ENCODE measurements at places on chromosomes 2 and 18.

GRCh38 chr18:46720521-46720920, 36.3 kb downstream of the ST8SIA5 start:
- no peak for DNase-seq

DNA sequence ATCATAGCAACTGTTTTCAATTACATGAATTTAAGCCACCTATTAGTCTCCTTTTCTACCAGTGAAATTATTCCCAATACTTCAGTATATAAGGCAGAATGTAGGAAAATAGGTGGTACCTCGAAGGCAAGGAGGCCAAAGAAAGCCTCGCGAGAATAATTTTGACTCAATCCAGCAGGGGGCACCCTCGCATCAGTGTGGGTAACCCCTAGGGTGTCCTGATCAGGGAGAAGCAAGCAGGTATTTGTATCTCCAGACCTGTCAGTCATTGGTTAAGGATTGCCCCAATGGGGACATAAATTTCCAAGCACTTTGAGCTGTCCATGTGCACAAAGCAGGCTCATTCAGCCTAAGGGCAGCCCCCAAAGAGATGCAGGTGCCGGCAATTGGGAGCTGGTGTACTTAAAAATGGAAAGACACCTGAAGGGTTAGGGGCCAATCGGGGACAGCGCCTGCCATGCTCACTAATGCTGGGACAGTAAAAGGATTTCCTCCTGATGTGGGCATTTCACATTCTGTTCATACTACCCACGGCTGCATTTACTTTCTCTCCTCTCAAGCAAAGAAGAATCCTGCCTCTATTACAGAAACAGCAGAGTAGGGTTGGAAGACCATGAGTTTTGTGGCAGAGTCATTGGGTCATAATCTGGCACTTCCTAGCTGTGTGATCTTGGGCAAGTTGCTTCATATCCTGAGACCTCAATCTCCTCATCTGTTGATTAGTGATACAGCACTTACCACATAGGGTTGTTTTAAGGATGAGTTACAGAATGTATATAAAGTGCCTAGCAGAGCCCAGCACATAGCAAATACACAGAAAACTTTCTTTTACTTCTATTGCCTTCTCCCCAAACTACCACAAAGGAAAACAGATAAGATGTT, 136.1 kb downstream of the ICOS start:
- no peak for DNase-seq

DNA sequence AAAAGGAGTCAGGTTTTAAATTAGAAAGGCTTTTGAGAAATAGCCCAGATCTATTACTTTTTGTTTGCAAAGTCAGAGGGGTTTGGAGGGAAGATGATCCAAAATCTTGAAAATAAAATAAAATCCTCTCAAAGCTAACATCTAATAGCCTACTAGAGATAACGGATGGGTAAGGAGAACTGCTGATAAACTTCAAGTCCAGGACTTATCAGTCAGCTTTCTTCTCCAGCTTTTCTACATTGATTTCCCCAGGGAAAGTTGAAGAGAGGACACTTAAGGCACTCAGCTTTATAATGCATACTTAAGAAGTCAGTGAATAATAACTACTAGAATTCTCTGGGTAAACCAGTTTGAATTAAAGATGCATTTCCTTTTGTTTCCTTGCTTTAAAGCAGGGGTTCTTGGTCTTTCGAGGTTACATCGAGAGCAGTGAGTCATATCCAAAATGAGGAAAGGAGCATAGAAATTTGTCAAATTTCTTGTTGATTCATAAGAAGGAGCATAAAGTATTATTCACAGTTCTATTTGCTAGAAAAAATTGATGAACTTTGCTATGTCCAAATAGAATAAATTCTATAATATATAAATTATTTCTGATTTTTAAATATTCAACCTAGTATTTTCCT, 43.2 kb upstream of the ITPRID2 start:
- peak; percentile 59 for DNase-seq

DNA sequence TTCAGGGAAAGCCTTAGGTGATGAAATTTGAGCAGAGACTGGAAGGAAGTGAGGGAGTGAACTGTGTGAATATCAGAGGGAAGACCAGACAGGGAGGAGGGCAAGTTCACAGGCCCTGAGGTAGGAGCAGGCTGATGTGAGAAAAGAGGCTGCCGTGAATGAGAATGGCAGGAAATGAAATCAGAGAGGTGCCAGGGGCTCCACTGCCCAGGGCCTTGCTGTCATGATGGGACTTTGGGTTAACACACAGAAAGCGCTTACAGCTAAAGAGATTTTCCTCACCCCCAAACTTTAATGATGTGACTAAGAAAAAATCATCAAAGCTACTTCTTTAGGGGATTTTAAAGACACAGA, 53.8 kb downstream of the MARCHF4 start:
- no peak for DNase-seq

GRCh38 chr2:16948053-16948452, 282.4 kb upstream of the CYRIA start:
- no peak for DNase-seq

GRCh38 chr2:101466426-101466825, 8.5 kb downstream of the RFX8 start:
- peak; percentile 76 for DNase-seq

GRCh38 chr2:9178110-9178903, 28.3 kb upstream of the ASAP2 start:
- no peak for DNase-seq

DNA sequence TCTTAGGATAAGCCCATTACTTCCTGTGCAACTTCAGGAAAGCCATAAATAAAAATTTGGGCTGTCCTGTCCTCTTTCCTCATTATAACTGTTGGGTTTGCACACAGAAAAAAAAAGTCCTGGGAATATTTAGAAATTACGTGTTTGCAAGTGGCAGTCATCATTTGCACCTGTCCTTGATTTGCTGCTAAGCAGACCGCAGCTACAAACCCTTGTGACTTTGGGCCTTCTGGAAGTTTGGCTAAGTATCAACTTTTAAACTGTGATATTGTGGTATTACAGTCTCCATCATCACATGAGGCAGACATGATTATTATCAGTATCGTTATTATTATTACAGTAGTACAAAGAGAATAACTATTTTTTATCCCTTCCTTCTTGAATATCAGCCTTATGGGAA, 260.7 kb upstream of the SESTD1 start:
- DNase-seq = no peak

DNA sequence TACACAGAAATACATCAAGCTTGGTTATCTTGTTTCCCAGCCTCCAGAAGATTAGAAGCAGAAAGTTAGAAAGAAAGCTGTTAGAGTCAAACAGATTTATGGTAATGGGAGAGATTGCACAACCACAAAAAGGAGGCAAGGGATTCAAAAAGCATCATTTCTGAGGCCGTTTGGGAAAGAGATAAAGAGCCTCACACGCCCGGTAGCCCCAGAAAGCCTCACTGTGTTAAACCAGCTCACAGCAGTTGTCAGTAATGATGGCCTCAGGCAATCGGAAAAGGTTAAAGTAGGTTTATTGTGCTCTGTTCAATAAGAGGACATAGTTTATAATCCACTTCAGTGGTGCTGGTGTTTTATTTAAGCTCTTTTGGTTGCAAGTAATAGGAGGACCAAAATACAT, 111.3 kb downstream of the DCC start:
- no peak for DNase-seq

DNA sequence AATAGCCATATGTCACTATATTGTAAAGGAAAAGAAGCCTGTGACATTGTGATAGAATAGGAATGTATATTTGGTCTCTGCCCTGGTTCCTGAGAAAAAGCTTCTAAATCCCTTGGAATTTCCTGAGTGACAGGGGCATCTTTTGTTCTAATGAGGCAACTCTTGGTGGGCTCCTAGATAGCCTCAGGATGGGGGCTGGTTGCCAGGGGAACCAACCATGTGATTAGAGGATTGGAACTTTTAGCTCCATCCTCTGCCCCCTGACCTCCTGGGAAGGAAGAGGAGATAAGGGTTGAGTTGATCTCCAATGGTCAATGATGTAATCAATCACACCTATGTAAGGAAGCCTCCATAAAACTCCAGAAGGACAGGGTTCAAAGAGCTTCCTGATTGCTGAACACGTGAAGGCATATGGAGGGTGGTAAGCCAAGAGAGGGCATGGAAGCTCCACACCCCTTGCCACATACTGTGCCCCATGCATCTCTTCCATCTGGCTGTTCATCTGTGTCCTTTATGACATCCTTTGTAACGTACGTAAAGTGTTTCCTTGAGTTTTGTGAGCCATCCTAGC, 2.9 kb upstream of the ME2 start:
- DNase-seq = no peak

DNA sequence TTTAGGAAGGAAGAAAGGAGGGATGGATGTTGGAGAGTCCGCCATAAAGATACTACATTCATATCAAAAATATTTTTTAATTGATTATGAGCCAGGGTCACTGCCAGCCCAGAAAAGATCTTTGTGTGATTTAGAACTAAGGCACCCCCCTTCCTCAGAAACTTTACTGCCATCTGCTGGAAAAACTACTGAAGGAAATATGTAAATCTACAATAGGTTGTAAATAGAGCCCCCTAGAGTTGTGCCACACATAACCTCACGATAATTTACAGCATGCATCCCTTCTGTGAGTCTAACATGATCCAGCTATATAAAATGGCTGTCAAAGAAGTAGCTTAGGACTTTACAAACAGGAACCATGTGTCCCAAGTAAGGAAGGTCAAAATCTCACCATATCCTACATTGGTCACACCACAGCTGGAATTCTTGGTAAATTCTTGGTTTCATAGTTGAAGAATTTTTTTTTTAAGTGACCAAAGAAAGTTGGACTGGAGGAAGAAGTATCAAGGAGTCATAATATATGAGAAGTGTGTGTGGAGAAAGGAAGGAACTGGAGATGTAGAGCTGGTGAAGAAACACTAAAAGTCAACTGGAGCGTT, 152.5 kb downstream of the CYP26B1 start:
- DNase-seq = peak; percentile 24

- peak; percentile 71 for DNase-seq
Measured at GRCh38 chr2:43178602-43179542, 47.5 kb downstream of the ZFP36L2 start.

DNA sequence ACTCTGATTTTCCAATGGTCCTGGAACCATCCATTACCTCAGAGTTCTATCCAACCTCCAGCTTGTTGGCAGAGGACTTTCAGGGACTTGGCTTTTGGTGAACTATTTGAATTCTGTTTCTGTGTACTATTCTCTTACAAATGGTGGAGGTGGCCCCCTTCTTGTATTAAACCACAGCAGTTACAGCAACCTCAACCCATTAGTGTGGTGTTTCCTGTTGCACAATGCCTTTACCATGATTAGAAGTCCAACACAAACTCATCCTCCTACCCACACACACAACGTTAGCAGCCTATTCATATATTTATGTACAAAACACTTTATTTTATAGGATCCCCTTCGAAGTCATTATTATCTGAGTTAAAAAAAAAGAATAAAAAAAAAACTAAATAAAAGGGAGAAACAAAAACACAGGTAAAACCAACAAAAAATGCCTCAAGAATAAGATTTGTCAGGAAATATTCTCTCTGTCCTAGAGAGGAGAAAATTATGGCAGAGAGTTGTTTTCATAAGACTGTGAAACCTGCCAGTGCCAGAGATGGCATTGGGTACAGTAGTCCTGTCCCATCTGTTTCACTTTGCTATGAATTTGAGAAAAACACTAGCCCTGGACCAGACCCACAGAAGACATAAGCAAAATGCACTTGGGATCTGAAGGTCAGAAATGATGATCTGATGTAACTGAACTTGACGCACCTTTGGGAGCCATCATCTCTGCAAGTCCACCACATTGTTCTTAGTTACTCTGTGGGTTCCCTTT, 1896.0 kb upstream of the PIK3C3 start:
- peak; percentile 64 for DNase-seq

GRCh38 chr2:120851116-120851773, 115.6 kb downstream of the GLI2 start:
- DNase-seq = no peak

- peak; percentile 85 for DNase-seq
Measured at GRCh38 chr2:121944072-121944831, 188.8 kb downstream of the TSN start.

DNA sequence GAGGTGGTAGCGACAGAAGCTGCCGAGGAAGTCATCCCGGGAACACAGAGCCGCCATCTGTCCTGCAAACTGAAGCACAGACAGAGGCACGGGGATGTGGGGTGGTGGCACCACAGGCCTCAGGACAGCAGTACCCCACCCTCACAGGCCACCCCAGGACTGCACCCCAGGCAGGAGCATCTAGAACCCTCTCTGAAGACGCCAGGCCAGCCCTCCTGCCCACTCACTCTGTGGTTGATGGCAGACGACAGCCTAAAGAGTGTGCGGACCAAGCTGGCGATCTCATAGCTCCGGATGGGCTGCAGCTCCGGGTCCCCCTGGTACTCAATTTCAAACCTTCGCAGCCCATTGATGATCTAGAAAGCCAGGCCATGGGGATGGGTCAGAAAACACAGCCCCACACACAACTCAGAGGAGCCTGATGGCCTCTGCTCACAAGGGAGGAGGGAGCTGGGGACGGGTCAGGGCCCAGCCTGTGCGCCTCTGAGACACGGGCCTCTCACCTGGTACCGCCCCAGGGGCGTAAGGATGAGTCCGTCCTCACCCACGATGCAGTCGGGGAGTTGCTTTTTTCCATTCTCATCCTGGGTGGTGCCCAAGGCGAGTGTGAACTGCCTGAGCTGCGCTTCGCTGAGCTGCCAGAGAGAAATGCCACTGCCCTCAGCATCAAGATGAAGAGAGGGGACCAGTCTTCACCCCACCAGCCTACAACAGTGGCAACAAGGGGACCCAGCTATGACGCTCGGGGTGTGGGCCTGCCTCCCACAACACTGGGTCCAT, 8.1 kb upstream of the CCDC74B start:
- DNase-seq = no peak
